Ascending aorta (tissue), 2 donors: ENCODE measurements at places on chromosomes 3 and 15. TPM values are rescaled to one million over a fixed set of nuclear protein-coding genes. Genes with fewer than 3 reads are reported as not detected.

GRCh38 chr15:84725001-84725491, 9.1 kb upstream of the SEC11A start:
- no peaks in the 10 kb centered on the region for H3K27me3 ChIP-seq
- no peaks in the 10 kb centered on the region for H3K4me1 ChIP-seq
- H3K4me3 ChIP-seq, result no peak overlapping the region
- no peaks in the 10 kb centered on the region for H3K36me3 ChIP-seq
- no peak for DNase-seq

- no peak overlapping the region for H3K4me3 ChIP-seq
- no peak overlapping the region for H3K27ac ChIP-seq
- no peaks in the 10 kb centered on the region for H3K4me1 ChIP-seq
- no peak for DNase-seq
Measured at GRCh38 chr3:31157893-31158620, 263.6 kb upstream of the GADL1 start.

DNA sequence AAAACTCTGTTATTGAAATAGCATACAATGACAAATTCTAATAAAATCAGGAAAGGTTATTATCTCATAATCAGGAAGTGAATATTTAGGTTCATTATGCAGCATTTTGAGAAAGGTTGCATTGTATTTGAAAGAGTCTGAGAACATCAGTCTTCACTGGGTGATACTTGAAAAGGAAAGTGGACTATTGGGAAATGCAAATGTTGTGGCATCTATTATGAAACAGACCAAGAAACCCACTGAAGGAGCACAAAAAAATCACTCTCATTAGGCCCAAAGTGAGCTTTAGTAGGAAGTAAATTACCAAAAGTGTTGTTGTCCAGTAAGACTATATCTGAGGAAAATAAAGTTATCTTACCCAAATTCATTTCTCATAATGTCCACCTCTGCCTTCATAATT, 90.8 kb downstream of the ZPLD1 start:
- no peaks in the 10 kb centered on the region for H3K4me1 ChIP-seq
- H3K36me3 ChIP-seq, result no peaks in the 10 kb centered on the region
- DNase-seq, result no peak
- no peak overlapping the region for H3K27ac ChIP-seq

- no peaks in the 10 kb centered on the region for H3K27me3 ChIP-seq
- H3K4me1 ChIP-seq, result no peaks in the 10 kb centered on the region
- no peak overlapping the region for H3K4me3 ChIP-seq
Measured at GRCh38 chr3:177050501-177051237, 146.6 kb downstream of the TBL1XR1 start.

DNA sequence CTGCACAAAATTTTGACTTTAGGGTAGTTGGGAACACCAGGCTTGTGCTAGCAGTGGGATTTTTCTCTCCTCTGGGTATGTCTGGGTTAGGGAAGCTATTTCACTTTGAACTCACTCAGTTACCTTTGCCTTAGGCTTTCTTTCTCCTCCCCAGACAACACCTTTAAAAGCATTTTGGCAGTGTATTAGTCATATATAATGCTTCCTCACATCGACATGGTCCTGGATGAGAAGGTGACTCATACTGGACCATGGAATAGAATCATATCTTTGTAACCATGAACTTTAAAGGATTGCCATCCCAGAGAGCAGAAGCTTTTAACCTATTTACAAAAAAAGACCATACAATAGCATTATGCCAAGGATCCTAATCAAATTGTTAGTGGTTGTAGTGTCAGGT, 2.7 kb downstream of the RYR3 start:
- H3K4me3 ChIP-seq, result no peak overlapping the region
- no peaks in the 10 kb centered on the region for H3K27me3 ChIP-seq
- no peaks in the 10 kb centered on the region for H3K4me1 ChIP-seq
- H3K36me3 ChIP-seq, result no peaks in the 10 kb centered on the region
- no peak overlapping the region for H3K27ac ChIP-seq

GRCh38 chr15:50726315-50726714, 39.2 kb downstream of the SPPL2A start:
- no peak for DNase-seq
- no peaks in the 10 kb centered on the region for H3K4me1 ChIP-seq
- no peak overlapping the region for H3K4me3 ChIP-seq
- H3K27me3 ChIP-seq, result no peaks in the 10 kb centered on the region
- peaks cover 18% of the 10 kb centered on the region for H3K36me3 ChIP-seq

DNA sequence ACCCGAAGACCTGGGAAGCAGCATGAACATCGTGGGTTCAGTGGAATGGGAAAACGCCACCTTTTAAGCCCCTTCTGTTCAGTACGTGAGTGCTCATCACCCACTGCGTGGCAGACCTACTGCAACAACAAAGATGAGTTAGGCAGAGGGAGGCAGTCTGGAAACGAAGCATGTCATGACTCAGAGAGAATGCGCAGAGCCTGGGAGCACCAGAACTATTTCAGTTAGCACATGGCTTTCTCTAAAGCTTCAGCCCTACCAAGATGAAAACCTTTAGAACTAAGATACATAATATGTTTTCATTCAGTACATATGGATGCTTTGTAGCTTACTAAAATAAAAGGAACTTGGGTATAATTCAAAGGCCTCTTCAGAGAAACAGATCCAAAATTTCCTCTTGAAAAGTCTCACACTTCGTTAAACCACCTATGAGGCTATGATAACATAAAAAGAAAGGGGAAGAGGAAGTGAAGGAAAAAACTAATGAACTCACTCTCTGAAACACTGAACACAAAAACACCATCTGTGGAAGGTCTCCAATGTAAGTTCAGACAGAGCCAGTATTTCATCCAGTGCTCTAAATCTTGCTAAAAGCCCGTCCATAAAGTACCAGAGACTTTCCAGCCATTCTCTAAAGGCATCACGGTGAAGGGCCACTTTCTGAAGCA, 140.1 kb downstream of the OCA2 start:
- H3K27me3 ChIP-seq, result no peaks in the 10 kb centered on the region
- H3K4me1 ChIP-seq, result no peaks in the 10 kb centered on the region
- H3K36me3 ChIP-seq, result peaks cover 7% of the 10 kb centered on the region
- H3K27ac ChIP-seq, result no peak overlapping the region
- H3K4me3 ChIP-seq, result no peak overlapping the region

DNA sequence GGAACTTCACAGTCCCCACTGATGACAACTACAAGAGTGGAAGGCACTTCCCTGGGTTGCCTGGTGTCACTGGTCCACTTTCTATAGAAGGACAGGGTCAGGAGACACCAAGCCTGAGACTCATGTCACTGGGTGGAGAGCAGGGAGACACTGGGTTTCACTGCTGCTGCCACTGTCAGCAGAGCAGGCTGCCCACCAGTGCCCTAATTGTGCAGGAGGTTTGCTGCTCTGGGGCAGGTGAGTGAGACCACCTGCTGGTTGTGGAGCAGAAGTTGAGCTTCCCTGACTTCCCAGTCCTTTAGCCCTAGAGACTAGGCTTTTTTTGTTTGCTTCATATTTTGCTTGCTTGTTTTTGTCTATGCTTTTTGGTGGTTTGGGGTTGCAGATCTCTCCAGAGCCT, 528.4 kb upstream of the RGMA start:
- H3K4me3 ChIP-seq, result no peak overlapping the region
- H3K4me1 ChIP-seq, result no peaks in the 10 kb centered on the region
- DNase-seq, result no peak
- no peaks in the 10 kb centered on the region for H3K36me3 ChIP-seq
- H3K27me3 ChIP-seq, result no peaks in the 10 kb centered on the region

- no peaks in the 10 kb centered on the region for H3K27me3 ChIP-seq
- no peaks in the 10 kb centered on the region for H3K36me3 ChIP-seq
- peaks cover 28% of the 10 kb centered on the region for H3K4me1 ChIP-seq
- no peak overlapping the region for H3K27ac ChIP-seq
- no peak for DNase-seq
Measured at GRCh38 chr15:85615930-85616329, 178.8 kb downstream of the KLHL25 start.

GRCh38 chr3:43892526-43892925, 201.8 kb downstream of the ABHD5 start:
- no peaks in the 10 kb centered on the region for H3K27me3 ChIP-seq
- no peak overlapping the region for H3K27ac ChIP-seq
- no peak overlapping the region for H3K4me3 ChIP-seq

- H3K4me3 ChIP-seq, result no peak overlapping the region
- H3K36me3 ChIP-seq, result no peaks in the 10 kb centered on the region
- H3K4me1 ChIP-seq, result peaks cover 6% of the 10 kb centered on the region
- H3K27ac ChIP-seq, result peak overlapping the region; percentile 88
Measured at GRCh38 chr15:87902772-87903426, 353.6 kb downstream of the NTRK3 start.

DNA sequence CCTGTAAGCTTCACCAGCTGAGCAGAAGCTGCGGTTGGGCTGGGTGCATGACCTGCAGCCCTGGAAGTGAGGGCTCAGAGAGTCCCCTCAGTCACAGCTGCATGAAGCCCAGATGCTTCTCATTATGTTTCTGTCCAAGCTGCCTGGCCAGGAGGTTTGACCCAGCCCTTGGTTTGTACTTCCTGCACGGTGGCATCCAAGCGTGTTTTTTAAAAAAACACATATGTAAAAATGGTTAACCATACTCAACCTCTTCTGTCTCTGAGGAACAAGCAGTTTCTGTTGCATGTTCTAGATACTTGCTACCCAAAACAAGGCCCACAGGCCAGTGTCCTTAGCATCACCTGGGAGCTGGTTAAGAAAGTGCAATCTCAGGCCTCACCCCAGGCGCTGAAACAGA, 76.0 kb upstream of the ATP10A start:
- H3K27me3 ChIP-seq, result no peaks in the 10 kb centered on the region
- no peak for DNase-seq

- DNase-seq, result no peak
- H3K36me3 ChIP-seq, result peaks cover 23% of the 10 kb centered on the region
- H3K27ac ChIP-seq, result peak overlapping the region; percentile 80
- peaks cover 34% of the 10 kb centered on the region for H3K4me1 ChIP-seq
- no peak overlapping the region for H3K4me3 ChIP-seq
Measured at GRCh38 chr3:48400824-48401433, 28.9 kb downstream of the FBXW12 start.

- no peak for DNase-seq
- H3K27ac ChIP-seq, result no peak overlapping the region
- H3K36me3 ChIP-seq, result no peaks in the 10 kb centered on the region
- H3K4me1 ChIP-seq, result no peaks in the 10 kb centered on the region
- no peaks in the 10 kb centered on the region for H3K27me3 ChIP-seq
Measured at GRCh38 chr15:61116825-61117224, 112.3 kb downstream of the RORA start.

GRCh38 chr3:59515966-59516365, 466.1 kb upstream of the CFAP20DC start:
- no peak overlapping the region for H3K27ac ChIP-seq
- H3K36me3 ChIP-seq, result no peaks in the 10 kb centered on the region
- H3K4me1 ChIP-seq, result no peaks in the 10 kb centered on the region
- H3K4me3 ChIP-seq, result no peak overlapping the region
- DNase-seq, result no peak

GRCh38 chr3:4772171-4772804, 206.9 kb upstream of the BHLHE40 start:
- peaks cover 19% of the 10 kb centered on the region for H3K36me3 ChIP-seq
- H3K4me1 ChIP-seq, result no peaks in the 10 kb centered on the region
- no peaks in the 10 kb centered on the region for H3K27me3 ChIP-seq
- peak overlapping the region; percentile 71 for H3K27ac ChIP-seq
- peak; percentile 87 for DNase-seq

- H3K27me3 ChIP-seq, result no peaks in the 10 kb centered on the region
- H3K4me3 ChIP-seq, result no peak overlapping the region
- peaks cover 38% of the 10 kb centered on the region for H3K4me1 ChIP-seq
- peaks cover 15% of the 10 kb centered on the region for H3K36me3 ChIP-seq
Measured at GRCh38 chr3:30657914-30658313, 51.5 kb downstream of the TGFBR2 start.

DNA sequence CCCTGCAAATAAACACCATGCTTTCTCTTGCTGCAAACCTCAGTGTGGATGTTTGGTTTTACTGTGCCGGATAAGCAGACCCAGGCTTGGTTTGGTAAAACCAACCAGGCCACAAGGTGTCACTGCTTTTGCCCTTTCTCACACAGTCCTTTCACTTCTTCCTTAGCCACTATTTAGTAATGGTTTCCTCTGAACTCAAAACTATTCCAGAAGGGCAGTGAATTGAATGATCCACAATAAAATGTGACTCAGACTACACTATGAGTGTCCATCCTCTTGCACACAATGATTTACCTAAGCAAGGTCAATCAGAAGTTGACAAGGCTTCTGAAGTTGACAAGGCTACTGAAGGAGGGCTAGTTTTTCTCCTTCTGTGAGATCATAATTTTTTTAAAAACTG, 552.4 kb upstream of the CCDC54 start:
- H3K27me3 ChIP-seq, result no peaks in the 10 kb centered on the region
- no peak overlapping the region for H3K4me3 ChIP-seq
- no peak overlapping the region for H3K27ac ChIP-seq
- no peaks in the 10 kb centered on the region for H3K4me1 ChIP-seq
- no peaks in the 10 kb centered on the region for H3K36me3 ChIP-seq

DNA sequence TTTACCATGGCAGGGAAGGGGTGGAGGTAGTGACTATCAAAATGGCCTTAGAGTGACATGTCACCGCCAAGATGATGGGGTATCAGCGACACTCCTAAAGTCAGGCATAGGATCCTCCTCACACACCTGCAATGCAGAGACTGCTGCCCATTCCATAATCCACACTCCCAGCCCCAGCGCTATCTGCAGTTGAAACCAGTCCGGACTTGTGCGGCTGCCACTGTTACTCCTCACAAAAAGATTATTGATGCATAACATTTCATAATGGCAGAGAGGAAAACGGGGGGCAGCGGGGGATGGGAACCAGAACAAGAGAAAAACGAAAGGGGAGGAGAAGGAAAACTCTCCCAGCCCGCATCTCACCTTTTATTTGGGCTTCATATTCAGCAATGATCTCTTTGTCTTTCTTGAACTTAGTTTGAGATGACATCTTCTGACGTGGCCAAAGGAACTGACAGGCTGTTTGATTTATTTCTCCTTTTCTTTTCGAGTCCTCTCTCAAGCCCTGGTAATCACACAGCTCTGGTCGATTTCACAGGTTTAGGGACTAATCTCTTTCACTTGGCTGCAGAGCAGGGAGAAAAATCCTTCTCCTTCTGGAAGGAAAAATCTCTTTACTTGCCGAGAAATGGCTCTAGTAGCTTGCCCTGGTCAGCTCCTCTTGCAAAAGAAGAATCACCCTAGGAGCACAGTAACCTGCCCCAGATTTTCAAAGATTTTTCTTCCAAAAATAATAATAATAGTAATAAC, 749 bp downstream of the SRGAP3 start:
- peaks cover 14% of the 10 kb centered on the region for H3K4me1 ChIP-seq
- DNase-seq, result no peak
- peak overlapping the region; percentile 61 for H3K4me3 ChIP-seq
- H3K36me3 ChIP-seq, result no peaks in the 10 kb centered on the region
- H3K27ac ChIP-seq, result no peak overlapping the region
- no peaks in the 10 kb centered on the region for H3K27me3 ChIP-seq

GRCh38 chr3:170709046-170709445, 123.2 kb upstream of the SLC7A14 start:
- H3K27ac ChIP-seq, result no peak overlapping the region
- no peak for DNase-seq
- H3K27me3 ChIP-seq, result no peaks in the 10 kb centered on the region
- H3K4me3 ChIP-seq, result no peak overlapping the region
- no peaks in the 10 kb centered on the region for H3K4me1 ChIP-seq

AEN gene
- 13.5 TPM for total RNA-seq

ADAMTS17 gene
- 2.8 TPM for total RNA-seq

TIMP4 gene
- total RNA-seq, result 78.9 TPM

GHRL gene
- not detected for total RNA-seq

C3orf80 gene
- total RNA-seq, result not detected

EEF1AKMT4 gene
- 4.8 TPM for total RNA-seq

ABI3BP gene
- total RNA-seq, result 54.2 TPM

RASGRP1 gene
- not detected for total RNA-seq

DNAJC13 gene
- total RNA-seq, result 29.4 TPM

GOLGA8G gene
- total RNA-seq, result not detected

MUC13 gene
- not detected for total RNA-seq
